AG04449 (cell line): ENCODE measurements at places on chromosomes 12 and 14.

- peak; percentile 44 for DNase-seq
Measured at GRCh38 chr12:69898236-69898635, 73.2 kb downstream of the MYRFL start.

DNA sequence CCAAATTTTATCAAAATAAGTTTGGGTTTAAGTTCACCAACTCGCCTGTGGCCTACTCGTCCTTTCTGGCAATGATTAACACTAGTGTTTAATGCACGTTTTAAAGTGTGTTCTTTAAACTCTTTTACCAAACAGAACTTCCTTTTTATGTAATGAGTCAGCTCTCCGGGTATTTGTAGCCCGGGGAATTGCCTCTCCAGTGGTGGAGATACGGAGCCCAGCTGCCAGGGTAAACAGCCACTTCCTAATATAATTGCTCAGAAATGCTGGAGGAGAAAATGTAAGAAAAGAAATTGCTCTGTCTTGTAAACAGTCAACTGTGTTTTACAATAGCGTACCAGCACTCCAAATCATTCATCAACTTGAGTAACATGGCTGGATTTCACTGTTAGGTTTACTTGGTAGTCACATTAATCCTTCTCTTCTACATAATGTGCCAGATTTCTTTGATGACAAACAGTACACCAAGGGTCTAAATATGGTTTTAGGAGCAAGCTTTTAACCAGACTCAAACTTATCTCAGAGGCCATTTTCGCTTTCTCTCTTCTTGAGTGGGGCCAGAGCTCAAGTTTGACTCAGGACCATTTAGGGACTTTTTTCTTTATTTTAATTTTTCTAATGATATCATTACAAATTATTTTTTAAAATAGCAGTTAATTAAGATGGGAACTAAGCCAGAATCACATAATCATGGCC, 101.2 kb upstream of the SLC38A2 start:
- DNase-seq, result peak; percentile 76

DNA sequence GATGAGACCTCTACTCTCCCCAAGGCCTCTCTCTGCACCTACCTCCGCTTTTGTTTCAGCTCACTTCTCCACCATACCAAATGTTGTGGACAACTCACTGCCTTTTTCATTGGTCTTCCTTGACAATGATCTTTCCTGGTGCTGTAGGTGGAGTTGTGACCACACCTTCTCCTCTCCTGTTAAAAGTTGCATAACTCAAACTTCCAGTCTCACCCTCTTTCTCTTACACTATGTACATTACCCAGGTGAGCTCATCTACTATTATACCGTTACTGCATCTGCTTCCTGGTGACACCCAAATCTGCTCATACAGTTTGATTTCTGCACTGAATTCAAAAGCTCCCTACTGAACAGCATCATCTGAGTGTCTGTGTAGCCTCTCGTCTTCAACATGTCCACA, 542.8 kb downstream of the GALC start:
- no peak for DNase-seq

GRCh38 chr12:78240827-78241226, 410.1 kb downstream of the NAV3 start:
- DNase-seq, result no peak

GRCh38 chr14:71314717-71315116, 407.5 kb downstream of the PCNX1 start:
- no peak for DNase-seq
